ENCODE measurements at places on chromosomes 7 and 10.

- DNase-seq: no peak
Observed at GRCh38 chr7:14552060-14552459, 350.5 kb downstream of the DGKB start.

GRCh38 chr10:87671139-87671815 is 11.6 kb downstream of the PAPSS2 start:
- DNase-seq: no peak

GRCh38 chr7:69190763-69191162 is 407.5 kb upstream of the AUTS2 start:
- no peak for DNase-seq

DNA sequence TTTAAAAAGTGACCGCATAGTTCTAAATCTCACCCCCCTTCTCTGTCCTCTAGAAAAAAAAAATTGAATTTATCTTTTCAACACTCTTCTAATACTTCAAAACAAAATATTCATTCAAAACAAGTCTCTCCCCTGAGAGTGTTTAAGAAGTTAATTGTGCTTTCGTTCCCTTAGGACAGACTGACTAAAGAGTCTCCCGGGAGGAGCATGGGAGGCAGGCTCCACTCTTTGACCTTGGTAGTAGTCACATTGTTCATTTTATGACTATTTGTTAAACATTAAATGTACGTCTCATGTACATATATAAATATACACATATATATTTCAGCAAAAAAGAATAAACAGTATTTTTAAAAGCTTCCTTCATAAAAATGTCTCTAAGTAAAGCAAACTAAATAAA is 35.3 kb upstream of the SPOCK2 start:
- no peak for DNase-seq

GRCh38 chr7:157898802-157899505 is 562.1 kb downstream of the DNAJB6 start:
- no peak for DNase-seq

- DNase-seq: no peak
Observed at GRCh38 chr10:24456322-24456721, 247.4 kb downstream of the KIAA1217 start.

DNA sequence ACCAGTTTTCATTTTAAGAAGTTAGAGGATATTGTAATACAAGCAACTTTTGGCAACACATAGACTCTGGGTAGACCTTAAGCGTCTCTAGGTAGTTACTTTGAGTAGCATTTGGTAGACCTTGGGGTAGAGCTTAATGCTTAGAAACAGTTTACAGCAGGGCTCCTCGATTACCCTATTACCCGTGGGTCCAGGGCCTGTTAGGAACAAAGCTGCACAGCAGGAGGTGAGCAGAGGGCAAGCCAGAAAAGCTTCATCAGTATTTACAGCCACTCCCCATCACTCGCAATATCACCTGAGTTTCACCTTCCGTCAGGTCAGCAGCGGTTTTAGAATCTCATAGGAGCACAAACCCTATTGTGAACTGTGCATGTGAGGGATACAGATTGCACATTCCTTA is 173.5 kb downstream of the TSPAN12 start:
- no peak for DNase-seq

DNA sequence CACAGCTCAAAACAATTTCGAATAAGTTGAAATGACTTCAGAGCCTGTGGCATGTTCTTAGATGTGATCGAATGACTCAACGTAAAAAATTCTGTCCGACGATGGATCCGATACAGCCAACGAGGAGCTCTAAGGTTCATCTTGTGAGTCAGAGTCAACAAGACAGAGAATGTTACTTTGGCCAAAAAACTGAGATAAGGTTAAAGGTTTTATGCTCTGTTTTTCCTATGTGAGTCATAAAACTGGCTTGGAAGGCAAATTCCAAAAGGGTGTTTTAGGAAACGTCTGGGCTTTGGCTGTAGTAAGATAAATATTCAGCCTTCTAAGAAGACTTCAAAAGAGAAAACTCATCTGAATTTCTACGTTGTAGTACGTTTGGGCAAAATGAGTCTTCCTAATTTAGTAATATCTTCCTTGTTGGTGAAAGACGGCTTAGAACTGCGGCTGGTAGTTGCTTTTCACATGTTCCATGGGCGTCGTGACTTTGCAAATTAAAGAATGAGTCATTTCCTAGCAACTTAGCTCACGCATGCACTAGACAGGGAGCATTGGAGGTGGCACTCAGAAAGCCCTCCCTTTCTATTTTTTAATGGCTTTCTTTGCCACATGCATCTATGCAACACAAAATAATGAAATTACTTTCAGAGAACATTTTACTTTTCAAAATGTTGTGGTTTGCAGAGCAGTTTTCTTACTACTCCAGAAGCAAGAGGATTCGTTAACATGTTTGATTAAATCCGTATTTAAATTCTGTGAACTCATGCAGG is 28.2 kb downstream of the PFKP start:
- DNase-seq: no peak

- DNase-seq: no peak
Observed at GRCh38 chr10:113765910-113766309, 14.4 kb downstream of the PLEKHS1 start.

- DNase-seq: no peak
Observed at GRCh38 chr10:123027861-123028260, 19.1 kb downstream of the ACADSB start.

DNA sequence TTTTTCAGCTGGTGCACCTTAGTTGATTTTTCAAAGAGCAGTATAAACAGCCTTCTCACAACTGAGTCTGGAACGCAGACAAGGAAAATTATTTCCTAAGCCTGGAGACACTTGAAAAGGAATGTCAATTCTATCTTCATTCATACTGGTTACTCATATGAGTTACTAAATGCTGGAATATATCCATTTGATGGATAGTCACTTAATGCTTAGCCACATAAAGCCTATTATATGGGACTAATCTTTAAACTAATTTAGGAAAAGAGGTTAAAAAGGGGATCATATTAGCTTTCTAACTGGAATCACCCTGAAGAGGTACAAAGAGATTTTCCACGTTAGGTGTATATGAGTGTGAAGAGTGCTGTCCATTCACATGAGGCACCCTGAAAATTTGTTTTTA is 1.7 kb upstream of the HOXA4 start:
- DNase-seq: no peak

- DNase-seq: no peak
Observed at GRCh38 chr7:136998495-136998894, 130.0 kb downstream of the CHRM2 start.

- DNase-seq: no peak
Observed at GRCh38 chr7:5594616-5595544, 171.2 kb upstream of the TNRC18 start.

GRCh38 chr10:101293007-101293723 is 60.8 kb upstream of the BTRC start:
- no peak for DNase-seq

GRCh38 chr10:22454634-22455033 is 109.3 kb downstream of the SPAG6 start:
- no peak for DNase-seq

GRCh38 chr7:117237646-117238045 is 85.2 kb downstream of the WNT2 start:
- no peak for DNase-seq

DNA sequence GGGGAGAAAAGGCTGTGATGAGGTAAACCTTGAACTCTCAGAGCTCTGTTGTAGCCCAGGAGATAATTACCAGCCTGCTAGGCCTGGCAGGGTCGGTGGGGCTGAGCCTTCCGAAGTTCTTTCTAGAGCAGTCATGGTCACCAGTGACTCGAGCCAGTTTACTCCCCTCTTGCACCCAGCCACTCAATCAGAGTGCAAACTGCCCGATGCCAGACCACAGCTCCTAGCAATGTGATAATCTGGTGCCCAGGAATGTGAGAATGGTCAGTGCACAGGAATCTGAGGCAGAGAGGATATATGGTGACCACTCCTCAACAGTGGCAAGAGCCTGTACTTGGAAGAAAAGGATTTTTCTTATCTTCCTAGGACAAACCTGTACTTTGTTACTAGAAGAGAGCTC is 46.4 kb upstream of the KMT2E start:
- DNase-seq: no peak

DNA sequence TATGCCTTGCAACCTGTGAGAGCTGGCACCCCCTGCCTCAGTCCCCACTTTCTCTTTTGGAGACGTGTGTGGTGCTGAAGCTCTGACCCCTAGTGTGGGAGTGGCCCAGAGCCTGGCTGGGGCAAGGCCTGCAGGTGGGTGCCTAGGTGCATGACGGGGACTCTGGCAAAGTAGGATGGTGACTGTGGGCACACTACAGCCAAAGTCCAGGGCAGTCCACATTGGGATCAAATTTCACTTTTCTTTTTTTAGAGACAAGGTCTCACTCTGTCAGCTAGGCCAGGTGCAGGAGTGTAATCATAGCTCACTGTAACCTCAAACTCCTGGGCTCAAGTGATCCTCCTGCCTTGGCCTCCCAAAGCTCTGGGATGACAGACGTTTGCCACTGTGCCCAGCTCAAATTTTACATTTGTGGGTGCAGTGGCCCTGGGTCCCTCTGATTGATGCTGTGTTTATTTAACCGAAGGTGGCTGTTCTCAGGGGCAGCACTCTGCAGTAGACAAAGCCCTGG is 52.3 kb downstream of the NEURL1 start:
- no peak for DNase-seq

DNA sequence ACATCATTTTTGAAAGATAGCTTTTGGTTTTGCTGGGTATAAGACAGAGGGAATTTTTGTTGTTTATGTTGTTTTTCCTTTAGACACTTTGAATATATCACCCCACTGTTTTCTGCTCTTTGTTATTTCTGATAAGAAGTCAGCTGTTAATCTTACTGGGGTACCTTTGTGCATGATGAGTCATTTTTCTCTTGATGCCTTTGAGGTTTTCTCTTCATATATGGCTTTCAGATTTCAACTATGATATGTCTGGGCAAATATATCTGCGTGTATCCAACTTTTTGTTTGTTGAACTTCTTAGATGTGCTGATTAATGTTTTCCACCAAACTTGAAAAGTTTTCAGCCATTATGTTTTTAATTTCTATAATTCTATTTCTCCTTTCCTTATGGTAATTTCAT is 208.6 kb upstream of the TMEM72 start:
- DNase-seq: no peak

- no peak for DNase-seq
Observed at GRCh38 chr10:112724404-112724991, 225.5 kb upstream of the TCF7L2 start.

DNA sequence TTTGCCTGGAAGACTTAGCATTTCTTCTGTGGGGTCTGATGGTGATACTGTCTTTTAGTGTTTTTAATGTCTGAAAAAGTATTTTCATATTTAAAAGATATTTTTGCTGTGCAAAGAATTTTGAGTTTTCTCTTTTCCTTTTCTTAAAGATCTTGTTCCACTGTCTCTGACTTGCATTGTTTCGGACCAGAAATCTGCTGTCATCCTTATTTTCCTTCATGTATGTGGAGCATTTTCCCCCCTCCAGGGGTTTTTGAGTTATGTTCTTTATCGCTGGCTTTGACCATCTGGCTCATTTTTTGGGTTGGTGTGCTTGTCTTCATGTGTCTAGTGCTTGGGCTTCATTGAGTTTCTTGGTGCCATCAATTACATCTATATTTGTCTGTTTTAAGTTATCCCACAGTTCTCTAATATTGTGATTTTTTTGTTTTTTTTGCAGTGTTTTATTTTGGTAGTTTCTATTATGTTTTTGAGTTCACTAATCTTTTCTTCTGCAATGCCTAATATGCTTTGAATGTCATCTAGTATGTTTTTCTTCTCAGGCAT is 119.9 kb downstream of the MGMT start:
- DNase-seq: no peak

DNA sequence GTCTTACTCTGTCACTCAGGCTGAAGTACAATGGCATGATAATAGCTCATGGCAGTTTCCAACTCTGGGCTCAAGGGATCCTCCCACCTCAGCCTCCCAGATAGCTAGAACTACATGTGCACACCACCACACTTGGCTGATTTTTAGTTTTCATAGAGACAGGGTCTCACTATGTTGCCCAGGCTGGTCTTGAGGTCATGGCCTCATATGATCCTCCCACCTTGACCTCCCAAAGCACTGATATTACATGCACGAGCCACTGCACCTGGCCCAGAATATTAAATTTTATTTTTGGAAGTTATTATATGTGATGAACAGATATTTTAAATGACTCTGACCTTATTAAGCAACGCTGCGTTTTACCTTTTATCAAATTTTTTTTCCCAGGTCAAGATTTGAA is 94.4 kb downstream of the PODXL start:
- no peak for DNase-seq

GRCh38 chr7:35004531-35005095 is 32.7 kb downstream of the DPY19L1 start:
- DNase-seq: no peak

DNA sequence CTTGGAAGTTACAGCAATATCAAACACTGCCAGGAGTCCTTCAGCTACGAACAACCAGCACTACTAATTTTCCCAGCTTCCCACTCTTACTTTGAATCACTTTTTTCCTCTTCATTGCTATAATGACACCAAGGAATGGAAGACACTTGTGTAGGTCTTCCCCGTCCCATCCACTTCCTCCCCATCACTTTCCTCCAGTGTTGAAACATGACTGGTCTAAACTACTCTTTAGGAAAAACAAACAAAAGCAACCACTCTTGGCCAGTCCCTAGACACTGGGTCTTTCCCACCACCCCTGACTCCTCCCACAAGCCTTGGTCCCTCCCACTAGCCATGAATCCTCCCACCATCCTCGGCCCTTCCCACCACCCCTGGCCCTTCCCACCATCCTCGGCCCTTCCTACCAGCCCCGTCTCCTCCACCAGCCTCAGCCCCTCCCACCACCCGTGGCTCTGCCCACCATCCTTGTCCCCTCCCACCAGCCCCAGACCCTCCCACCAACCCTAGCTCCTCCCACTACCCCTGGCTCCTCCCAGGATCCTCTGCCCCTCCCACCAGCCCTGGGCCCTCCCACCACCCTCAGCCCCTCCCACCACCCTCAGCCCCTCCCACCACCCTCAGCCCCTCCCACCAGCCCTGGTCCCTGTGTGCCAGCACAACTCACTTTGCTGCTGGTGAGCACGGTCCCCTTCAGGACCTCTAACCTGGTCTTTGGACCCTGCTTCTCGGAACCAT is 68.5 kb downstream of the CXCL12 start:
- no peak for DNase-seq

DNA sequence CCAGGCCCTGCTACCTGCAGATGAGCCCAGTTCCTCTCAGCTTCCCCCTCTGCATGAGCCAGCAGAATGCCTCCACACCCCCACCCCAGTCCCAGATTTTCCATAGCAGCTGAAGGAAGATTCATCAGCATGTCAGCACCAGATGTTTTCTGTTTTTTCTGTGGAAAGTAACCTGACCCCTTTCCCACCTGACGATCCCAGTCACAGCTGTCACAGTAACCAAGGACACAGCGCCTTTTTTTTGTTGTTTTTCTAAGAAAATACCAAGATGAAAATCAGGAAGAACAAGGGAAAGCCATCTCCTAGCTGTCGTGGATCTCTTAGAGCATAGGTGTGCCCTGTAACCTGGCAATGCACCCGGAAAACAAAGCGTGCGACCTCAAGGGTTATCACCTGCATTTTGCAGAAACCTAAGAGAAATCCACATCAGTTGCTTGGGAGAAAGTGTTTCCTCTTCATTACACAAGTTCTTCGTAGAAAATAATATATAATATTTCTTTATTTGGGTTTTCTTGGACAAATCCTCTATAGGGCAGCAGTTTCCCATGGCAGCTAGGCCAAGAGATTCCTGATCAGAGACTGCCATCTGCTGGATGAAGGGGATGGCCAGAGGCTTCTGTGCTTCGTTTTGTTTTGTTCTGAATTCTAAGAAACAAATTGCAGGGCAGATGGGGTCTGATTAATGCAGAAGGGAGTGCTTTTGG is 401.9 kb downstream of the TNS3 start:
- DNase-seq: no peak

All from stimulated activated CD8-positive, alpha-beta memory T cell treated with anti-CD3 and anti-CD28 coated beads, Interleukin-4, amount 100 ng/mL, for 1 hour (primary cell).